ENCODE measurements at places on chromosomes 4 and X.
A peak's percentile ranks its signal among the peaks of the same experiment; 100 is the strongest.

DNA sequence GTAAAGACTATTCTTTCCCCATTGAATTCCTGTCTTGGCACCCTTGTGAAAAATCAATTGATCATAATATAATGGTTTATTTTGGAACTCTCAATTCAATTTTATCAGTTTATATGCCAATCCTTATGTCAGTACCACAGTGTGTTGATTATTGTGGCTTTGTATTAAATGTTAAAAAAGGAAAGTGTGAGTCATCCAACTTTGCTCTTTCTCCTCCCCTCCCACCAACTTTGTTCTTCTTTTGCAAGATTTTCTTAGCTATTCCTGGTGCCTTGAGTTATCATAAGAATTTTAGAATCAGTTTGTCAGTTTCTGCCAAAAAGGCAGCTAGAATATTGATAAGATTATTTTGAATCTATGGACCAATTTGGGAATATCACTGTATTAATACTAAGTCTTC is 11.2 kb upstream of the RNF175 start:
- no peak for DNase-seq

GRCh38 chrX:63657821-63658220 is 127.2 kb downstream of the ARHGEF9 start:
- peak; percentile 39 for DNase-seq

GRCh38 chrX:123625477-123625876 is 107.4 kb downstream of the THOC2 start:
- DNase-seq: no peak

DNA sequence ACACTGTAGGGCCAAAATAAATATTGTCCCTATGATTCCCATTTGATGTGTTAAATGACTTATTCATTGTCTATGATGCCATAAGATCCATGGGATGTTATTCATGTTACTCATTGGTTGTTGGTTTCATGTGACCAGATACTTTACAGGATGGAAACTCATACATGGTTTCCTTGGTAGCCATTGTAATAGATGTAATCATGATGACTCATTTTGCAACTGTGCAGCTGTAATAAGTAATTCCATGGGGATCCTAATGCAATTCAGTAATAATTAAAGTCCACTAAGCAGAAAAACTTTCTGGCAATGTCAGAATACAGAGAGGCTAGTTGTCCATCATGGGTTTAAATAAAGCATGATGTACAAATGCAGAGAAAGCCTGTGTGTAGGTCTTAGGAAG is 389.7 kb upstream of the NR3C2 start:
- peak; percentile 57 for DNase-seq

DNA sequence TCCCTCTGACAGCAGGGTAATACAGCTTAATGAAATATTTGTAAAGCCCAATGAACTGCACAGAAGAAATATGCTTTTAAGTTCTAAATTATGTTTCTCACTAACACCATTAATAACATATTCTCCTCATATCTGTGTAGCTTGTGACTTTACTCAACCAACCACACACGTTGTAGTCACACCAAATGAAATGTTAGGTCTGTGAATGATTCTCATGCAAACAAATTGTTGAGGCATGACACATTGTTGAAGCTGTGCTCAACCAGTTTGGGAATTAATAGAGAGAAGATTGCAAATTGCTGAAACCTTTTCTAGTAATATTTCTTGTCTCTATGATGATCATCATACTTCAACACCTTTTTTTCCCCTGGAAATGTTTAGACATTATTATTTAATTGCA is 645.9 kb downstream of the PCDH7 start:
- no peak for DNase-seq

DNA sequence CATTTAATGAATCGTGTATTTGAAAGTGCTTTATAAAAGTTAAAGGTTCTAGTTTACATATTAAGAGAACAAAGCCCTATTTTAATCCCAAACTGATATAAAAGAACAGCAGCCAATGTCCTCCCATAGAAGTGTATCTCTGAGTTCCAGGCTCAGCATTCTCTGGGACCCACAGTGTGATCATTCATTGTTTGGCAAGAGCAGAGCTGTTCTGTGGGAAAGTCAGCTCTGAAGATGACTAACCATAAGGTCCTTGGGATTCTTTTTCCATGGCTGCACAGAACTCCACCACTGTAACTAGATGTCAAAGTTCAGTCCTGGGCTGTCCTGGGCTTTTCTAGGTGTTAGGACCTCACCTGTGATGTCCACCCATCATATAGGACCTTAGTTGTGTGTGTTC is 157.0 kb upstream of the TLL1 start:
- no peak for DNase-seq

- no peak for DNase-seq
Measured at GRCh38 chr4:127148165-127148564, 484.6 kb upstream of the INTU start.

DNA sequence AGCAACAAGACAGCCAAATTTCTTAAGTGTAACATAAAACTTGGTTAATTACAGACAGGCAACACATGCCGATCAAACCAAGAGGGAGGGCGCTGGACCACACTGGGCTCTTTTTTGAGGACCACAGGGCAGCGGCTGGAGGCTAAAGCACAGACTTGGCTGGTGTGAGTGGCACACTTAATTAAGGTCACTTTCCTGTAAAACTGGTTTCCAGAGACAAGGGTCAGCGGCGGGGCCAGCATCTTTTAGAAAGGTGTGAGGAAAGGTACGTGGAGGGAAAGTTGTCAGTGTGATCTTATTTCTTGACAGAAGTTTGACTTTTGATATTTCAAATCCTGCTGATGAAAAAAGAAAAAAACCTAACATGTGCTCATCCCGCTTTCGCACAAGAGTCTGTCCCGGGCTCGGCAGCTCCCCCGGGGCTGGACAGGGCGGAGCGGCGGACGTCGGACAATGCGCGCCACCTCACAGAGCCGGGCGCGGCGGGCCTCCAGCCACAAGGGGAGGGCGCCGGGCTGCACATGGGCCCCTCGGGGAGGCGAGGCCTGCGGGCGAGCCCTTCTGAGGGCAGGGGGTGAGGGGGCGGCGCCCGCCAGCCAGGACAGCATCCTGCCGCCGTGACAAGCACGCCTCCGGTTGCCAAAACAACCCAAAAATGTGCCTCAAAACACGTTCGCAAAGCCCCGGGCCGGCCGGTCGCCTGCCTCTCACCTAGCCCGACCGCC is 660 bp upstream of the HSPA4L start:
- no peak for DNase-seq

DNA sequence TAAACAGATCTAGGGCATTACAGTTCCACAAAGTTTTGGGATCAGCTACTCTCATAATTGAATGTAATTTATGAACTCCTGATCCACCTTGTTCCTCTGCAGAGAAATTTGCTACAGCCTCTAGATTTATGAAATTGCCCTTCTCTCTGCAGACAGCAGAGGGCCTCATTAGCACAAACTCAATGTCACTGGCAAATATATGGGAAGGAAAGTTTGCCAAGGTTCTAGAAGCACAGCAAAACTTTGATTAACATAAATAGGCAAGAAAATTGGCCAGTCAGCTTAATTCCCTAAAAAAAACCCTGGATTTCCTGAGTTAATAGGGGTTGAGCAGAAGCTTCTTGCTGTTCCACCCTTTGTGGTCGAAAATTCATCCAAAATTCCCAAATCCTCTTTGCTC is 31.5 kb downstream of the PRPS1 start:
- no peak for DNase-seq

DNA sequence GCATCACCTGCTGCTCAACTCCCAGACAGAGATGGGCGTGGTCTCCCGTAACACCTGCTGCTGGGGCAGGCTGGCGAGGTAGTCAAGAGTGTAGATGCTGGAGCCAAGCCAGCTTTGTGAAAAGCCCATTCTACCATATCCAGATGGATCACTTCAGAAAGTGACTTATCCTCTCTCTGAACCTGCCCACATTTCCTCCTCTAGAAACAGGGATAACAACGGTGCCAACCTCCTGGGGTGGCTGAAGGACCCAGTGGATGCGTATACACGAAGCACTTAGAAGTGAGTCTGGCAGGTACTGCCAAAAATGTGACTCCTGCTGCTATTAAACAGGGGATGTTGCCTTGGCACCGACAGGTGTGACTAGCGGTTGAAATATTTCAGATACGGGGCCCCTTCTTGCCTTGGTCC is 95.8 kb downstream of the SORBS2 start:
- DNase-seq: no peak

DNA sequence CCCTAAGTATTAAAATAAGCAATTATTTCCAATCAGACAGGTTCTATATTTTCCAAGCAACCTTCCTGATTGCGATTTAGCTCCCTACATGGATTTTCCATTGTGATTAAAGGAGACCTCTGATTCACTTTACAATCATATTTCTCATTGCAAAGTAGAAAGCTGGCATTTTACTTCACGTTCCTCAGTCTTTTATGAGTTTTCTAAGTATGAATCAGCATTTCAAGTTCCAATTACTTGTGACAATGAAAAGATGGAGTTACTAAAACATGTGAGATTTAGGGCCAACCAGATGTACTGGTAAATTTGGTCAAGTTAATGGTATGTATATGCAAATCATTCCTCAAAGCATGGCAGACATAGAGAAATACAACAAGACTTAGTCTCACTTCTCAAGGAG is 206.2 kb downstream of the KCNIP4 start:
- DNase-seq: peak; percentile 17

GRCh38 chrX:23993012-23993633 is 33.9 kb downstream of the KLHL15 start:
- DNase-seq: no peak

DNA sequence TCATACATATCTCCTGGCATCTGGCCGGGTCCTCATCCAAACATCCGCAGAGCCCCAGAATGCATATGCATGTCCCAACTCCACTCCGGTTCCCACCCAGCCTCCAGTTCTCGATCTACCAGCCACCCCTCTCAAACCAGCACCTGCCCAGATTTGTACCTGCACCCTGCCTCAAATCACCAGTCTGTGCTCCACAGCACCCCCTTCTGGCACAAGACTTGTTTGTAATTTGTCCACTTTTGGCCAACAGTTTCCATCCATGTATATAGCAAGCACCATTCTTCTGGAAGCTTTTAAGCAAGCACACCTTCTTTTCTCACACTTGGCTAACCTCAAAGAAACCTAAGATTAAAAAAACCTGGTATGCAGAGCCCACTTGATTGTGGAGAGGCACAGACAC is 644.1 kb downstream of the MID1IP1 start:
- DNase-seq: no peak

Measured in GM04503 (cell line).